ENCODE measurements at places on chromosomes 13 and 19. TPM values are rescaled to one million over a fixed set of nuclear protein-coding genes. Genes with fewer than 3 reads are reported as not detected.

RFX1 gene
- polyA plus RNA-seq: 19.2 TPM

CLC gene
- polyA plus RNA-seq: 1.3 TPM

RGL3 gene
- 54.2 TPM for polyA plus RNA-seq

APOC4 gene
- not detected for polyA plus RNA-seq

NDFIP2 gene
- polyA plus RNA-seq: 54.6 TPM

Data from left renal pelvis (tissue), 4 donors.